ENCODE measurements at places on chromosomes 1 and 21. TPM values are rescaled to one million over a fixed set of nuclear protein-coding genes. Genes with fewer than 3 reads are reported as not detected.

The NIBAN1 gene
- total RNA-seq, result 208 TPM

DNA sequence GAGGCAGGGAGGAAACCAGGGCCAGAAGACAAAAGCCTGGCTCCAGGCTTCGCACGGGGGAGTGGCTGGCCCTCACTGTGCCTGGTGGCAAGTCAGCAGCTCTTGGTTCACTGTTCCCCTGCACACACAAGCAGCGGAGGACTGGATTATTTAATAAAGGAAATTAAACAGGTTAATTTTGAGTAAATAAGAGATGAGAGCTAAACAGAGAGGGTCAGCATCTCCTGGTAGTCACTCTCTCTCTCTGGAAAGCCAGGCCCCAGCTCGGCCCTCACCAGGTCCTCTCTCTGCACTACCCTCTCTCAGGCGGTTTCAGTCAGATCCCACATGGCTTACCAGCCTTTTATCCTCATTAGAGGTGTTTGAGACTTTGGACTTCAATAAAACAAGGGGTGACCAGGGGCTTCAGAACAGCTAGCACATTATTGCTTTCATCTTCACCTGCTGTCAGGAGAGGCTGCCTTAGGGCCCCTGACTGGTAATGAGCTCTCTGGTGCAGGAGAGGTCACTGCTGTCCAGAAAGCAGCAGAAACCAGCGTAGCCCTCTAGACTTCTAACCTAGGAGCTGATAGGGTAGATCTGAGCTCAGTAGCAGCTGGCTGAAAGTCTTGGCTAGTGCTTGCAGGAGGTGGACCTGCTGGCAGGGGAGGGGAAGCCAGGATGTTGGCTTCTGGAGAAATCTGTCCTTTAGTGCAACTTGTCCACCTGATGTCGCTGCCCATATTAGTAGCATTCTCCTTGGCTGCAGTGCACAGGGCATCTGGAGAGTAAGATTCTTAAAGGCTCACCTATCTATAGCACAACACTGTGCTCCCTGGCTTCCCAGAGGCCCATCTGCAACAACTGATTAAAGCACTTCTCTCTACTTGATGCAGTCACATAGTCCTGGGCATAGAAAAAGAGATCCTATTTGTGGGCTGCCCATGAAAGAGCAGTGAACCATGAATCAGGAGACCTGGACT lies 45.9 kb downstream of the SYT6 start:
- H3K36me3 ChIP-seq, result no peaks in the 10 kb centered on the region
- no peak for DNase-seq
- H3K27ac ChIP-seq, result no peak overlapping the region
- H3K4me3 ChIP-seq, result no peak overlapping the region
- H3K27me3 ChIP-seq, result no peaks in the 10 kb centered on the region
- H3K4me1 ChIP-seq, result no peaks in the 10 kb centered on the region

DNA sequence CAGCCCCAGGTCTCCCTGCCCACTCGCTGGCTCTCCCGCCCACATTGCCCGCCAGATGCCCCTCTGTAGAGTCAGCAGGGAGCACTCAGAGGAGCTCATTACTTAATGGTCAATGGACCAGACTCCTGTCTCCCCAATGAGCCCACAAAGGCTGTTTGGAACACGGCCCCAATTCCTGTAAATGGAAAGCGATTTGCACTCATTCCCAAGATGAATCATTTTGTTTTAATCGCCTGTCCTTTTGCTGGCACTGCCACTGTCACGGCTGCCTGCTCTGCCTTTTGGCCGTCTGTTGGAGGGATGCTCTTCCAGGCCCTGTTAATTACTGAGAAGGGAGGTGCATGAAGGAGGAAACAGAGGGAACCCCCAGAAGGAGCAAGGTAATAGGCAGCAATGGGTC lies 44.8 kb upstream of the ATP2B4 start:
- H3K4me1 ChIP-seq, result no peaks in the 10 kb centered on the region
- H3K27ac ChIP-seq, result no peak overlapping the region
- no peak overlapping the region for H3K4me3 ChIP-seq
- no peak for DNase-seq

GRCh38 chr1:212785871-212786270 lies 5.7 kb downstream of the NSL1 start:
- H3K27ac ChIP-seq, result no peak overlapping the region
- H3K36me3 ChIP-seq, result peaks cover 11% of the 10 kb centered on the region
- DNase-seq, result no peak
- H3K27me3 ChIP-seq, result no peaks in the 10 kb centered on the region

All from stomach (tissue), 19 donors.